Urinary bladder (tissue), 4 donors: ENCODE measurements at places on chromosomes 5 and 9. TPM values are rescaled to one million over a fixed set of nuclear protein-coding genes. Genes with fewer than 3 reads are reported as not detected.

- no peak for DNase-seq
Observed at GRCh38 chr9:31188496-31188895, 1195.9 kb upstream of the ACO1 start.

DNA sequence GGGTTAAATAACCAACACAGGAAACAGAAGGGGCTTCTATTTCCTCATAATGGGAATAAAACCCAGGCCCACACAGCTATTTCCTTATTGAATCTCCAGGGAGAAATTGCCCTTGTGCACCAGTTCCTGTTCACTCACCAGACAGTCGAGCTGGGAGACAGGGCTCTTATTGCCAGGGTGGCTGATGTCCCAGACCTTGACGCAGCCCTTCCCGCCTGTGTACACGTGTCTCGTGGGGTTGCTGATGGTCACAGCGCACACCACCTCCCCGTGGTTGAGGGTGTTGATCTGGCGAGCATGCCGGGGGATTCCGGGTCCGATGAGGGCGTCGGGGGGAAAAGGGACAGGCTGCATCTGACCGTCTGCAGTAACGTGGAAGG, 96.5 kb downstream of the TLE1 start:
- DNase-seq, result no peak

GRCh38 chr9:85213650-85214607, 527.8 kb downstream of the AGTPBP1 start:
- no peak for DNase-seq

GRCh38 chr9:84823421-84824271, 154.1 kb downstream of the NTRK2 start:
- DNase-seq, result peak; percentile 55

The ZNF354C gene
- 28.9 TPM for total RNA-seq

The PCDHGA7 gene
- total RNA-seq, result 6.9 TPM

The MIGA2 gene
- 16.4 TPM for total RNA-seq

- no peak for DNase-seq
Observed at GRCh38 chr5:17912794-17913193, 278.5 kb downstream of the TAF11L14 start.

DNA sequence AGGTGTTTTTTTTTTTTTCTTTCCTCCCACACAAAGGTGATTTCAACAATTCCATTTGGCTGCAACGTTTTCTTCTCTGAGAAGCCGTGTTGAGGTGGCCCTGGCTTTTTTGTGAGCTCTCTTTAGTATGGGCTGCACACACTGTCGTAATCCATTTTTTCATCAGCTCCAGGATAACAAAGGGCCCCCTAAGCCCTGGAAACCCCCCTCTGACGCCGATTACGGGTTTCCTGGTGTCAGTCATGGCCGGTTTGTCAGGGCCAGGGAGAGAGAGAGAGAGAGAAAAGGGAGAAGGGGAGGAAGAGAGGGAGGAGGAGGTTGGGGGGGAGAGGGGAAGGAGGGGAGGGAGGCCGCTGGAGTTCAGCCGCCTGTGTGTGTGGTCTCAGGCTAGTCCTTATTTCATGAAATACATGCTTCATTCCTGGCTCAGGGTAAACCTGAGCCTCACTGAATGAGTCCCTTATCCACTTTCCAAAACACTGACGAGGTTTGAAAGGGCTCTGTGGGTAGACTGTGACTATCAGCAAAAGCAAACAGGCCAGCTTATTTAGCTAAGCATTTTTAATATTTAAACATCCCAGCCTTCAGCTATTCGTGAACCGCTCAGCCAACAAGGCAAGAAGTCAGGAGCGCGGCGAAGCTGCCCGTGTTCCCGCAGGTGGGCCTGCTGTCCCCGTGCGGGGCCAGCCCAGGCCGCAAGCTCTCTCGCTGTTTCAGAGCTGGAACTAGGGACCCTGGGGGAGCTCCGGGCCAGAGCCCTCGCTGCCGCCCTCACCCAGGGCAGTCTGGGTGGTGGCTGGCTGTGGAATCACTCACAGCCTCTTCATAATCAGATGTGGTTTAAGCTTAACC, 172.8 kb downstream of the ERCC6L2 start:
- peak; percentile 79 for DNase-seq

- DNase-seq, result no peak
Observed at GRCh38 chr9:94111446-94111845, 27.2 kb downstream of the PTPDC1 start.

- no peak for DNase-seq
Observed at GRCh38 chr9:28329323-28329722, 756.0 kb upstream of the C9orf72 start.

- no peak for DNase-seq
Observed at GRCh38 chr5:77117161-77117560, 30.1 kb upstream of the ZBED3 start.

GRCh38 chr9:128424268-128424780, 3.7 kb downstream of the CERCAM start:
- no peak for DNase-seq

The C5orf52 gene
- total RNA-seq, result not detected

- peak; percentile 17 for DNase-seq
Observed at GRCh38 chr5:94693043-94693822, 74.8 kb downstream of the SLF1 start.

The PCDHGB5 gene
- total RNA-seq, result 13.5 TPM

The ACOT12 gene
- 0.21 TPM for total RNA-seq

DNA sequence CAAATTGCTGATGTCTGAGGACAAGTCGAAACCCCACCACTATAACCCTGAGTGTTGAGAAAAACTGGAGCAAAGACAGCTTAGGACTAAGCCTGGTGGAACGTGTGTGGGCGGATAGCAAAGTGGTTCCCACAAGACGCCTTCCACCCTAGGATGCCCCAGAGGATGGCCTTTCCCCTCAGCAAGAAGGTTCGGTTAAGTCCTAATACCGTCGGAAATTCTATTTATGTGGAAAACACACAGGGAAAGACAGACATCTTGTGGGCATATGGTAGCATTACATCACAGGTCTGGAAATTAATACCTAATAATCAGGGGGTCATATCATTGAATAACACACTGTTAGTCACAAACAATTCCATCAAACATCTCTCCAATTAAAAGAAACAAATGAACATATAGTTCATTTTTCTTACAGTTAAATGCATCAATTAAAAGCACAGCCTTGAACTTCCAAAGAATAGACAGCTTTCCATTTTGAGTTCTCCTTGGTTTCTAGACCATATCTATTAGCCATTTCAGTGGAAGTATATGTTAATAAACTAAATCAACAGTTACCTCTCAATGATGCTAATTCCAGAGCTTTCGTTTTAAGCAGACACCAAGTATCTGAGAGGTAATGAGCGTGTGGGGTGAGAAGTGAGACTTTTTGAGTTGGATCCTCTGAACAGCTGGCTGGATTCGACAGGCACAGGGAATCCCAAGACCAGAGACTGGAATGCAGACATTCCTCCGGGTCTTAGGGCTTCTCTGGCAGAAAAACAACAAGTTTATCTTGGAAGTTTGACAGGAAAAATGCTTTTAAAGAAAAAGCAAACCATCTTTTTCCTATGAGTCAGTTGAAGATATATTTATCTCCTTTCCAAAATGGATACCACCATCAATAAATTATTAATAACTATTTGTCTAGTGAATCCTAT, 2.9 kb upstream of the ICE1 start:
- no peak for DNase-seq

DNA sequence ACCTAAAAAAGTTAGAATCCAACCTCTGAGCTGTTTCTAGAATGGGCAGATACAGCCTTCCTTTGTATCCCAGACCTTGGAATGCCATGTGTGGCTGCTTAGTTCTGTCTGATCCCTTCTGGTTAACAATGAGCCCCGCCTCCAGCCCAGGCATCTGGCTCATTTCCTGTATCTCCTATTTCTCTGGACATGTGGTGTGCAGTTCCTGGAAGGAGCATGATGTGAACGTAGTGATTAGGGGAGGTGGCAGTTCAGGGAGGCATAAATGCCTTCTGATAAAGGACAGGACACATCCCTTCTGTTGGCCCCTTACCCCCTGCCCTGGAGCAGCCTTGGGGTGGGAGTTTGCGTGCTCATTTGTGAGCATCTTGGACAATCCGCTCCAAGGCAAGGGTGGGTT, 243.0 kb downstream of the ZSWIM6 start:
- no peak for DNase-seq

The PRDM9 gene
- total RNA-seq, result not detected

The SLC6A3 gene
- total RNA-seq, result not detected

The ARHGEF37 gene
- 5.6 TPM for total RNA-seq

GRCh38 chr9:136808075-136808805, 492 bp downstream of the RABL6 start:
- DNase-seq, result no peak

DNA sequence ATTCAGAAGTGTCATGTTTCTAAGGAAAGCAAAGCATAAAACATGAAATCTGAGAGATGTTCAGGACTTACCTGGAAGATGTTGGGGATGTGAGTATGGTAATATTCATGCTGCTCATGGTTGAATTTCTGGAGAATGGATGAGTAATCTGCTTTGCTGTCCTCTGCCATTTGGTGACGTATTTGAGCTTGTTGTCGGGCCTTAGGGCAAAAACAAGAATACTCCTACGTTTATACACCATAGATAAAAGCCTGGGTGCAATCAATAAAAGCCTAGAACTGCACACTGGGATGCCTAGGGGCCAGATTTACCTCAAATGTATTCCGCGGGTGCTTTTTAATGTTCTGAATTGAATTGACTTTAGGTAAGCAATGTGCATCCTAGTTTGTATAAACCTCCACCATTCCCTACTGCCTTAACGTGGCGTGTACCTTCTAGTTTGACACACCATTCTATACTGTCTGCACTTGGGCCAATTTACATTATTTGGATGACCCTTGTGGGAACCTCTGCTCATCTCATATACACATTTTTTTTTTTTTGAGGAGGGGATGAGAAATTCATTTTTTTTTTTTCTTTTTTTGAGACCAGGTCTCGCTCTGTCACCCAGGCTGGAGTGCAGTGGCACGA, 94.4 kb downstream of the USP20 start:
- no peak for DNase-seq

GRCh38 chr5:115377468-115378217, 81.2 kb upstream of the CCDC112 start:
- no peak for DNase-seq
